Activated T-helper 1 cell treated with Interleukin-2 at 50 U/mL for 16 hours (primary cell): ENCODE measurements at places on chromosomes 13 and 19.
A peak's percentile ranks its signal among the peaks of the same experiment; 100 is the strongest.

- DNase-seq: no peak
These were observed 652 bp downstream of the POU4F1 start for GRCh38 chr13:78602561-78603239.

DNA sequence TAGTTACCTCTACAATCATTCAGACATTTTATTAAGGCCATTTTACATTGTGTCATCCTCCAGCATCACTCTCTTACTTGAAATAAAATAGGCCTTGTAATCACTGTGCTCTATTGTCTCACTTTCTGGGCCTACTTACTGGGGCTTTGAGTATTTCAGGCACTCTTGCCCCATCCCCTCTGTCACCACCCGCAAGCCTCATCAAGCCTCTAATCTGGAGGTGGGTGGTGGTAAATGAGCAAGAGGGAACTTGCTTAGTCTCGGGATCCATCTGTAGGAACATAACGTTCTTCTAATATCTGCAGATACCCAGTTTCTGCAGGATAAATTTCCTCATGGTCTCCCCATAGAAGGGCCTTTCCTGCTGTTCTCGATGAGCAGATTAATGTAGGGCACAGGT is 19.4 kb upstream of the GPR18 start:
- DNase-seq: no peak

GRCh38 chr19:2249880-2250765 is 1.0 kb downstream of the AMH start:
- DNase-seq: no peak

DNA sequence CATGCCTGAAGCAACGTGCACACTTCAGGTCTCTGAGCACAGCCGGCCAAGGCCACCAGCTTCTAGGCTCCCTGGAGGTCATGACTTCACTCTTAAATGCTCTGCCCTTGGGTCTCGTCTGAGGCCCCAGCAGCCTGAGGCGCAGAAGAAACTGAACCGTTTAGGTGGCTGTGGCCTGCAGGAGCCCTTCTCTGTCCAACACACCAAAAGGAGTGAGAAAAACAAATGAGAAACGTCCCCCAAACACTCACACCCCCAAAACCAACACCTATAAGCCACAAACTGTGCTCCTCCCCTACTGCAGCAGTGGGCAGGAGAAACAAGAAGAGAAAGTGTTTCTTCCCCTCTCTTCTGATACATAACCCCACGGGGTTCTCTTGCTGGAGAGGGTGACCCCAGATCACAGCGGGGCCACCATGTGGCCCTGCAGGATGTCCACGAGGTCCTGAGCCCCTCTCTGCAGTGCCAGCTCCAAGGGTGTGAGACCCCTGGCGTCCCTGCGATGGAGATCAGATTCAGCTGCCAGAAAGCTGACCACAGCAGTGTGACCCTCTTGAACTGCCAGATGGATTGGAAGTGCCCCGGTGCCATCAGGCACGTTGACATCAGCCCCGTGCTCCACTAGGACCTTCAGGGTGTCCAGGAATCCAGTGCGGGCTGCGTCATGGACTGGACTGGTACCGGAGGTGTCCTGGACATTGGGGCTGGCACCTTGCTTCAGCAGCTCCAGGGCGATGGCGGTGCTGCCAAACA is 1.0 kb upstream of the KRI1 start:
- DNase-seq: peak; percentile 25

GRCh38 chr19:9456018-9456689 is 20.8 kb upstream of the ZNF266 start:
- no peak for DNase-seq

- no peak for DNase-seq
These were observed 787.9 kb upstream of the KLHL1 start for GRCh38 chr13:70896136-70896535.

DNA sequence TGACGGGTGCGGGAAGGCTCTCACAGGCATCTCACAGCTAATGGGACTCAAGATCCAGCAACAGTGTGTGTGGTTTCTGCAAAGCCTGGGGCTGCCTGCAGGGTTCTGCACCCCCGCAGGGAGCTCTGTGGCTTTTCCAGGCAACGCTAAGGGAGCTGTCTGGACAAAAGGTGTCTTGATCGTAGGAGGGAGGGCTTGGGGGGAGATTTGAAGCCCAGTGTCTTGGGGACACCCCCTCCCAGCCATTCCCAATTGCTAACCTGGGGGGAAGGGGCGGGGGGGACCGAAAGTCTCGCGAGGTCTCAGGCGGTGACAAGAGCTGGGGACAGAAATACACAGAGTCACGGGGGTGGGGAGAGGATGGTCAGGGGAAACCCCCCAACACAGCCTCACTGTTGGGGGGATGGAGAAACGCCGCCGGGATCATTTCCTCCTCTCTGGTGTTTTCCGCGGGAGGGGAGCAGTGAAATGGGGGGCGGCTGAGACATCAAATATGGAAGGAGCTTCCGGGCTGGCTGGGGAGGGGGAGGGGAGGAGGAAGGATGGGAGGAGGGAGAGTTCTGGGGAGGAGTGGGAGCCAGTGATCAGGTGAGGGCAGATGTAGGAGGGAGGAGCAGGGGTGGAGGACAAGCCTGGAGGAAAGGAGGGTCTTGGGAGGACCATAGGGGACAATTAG is 13.3 kb downstream of the KCNC3 start:
- no peak for DNase-seq

- DNase-seq: no peak
These were observed 41.2 kb downstream of the ABCC4 start for GRCh38 chr13:95260031-95260525.

DNA sequence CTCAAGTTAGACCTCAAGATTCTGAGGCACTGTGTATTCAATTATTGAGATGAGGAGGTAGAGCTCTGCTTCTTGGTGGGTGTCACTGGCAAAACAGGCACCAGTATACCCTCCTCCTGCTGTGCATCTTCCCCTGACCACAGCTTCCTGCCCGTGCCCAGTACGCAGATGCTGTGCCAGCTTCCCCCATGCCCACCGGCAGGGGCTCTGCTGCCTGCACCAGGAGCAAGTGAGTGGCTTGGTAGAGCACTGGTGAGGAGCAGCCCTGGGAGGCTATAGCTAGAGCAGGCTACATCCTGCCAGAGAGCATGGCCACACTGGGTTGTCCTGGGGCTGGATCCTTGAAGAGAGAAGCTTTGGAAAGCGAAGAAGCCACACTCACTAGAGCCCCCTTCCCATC is 21.0 kb upstream of the RNF17 start:
- no peak for DNase-seq

GRCh38 chr19:14472202-14472938 is 2.8 kb downstream of the PTGER1 start:
- DNase-seq: peak; percentile 74

DNA sequence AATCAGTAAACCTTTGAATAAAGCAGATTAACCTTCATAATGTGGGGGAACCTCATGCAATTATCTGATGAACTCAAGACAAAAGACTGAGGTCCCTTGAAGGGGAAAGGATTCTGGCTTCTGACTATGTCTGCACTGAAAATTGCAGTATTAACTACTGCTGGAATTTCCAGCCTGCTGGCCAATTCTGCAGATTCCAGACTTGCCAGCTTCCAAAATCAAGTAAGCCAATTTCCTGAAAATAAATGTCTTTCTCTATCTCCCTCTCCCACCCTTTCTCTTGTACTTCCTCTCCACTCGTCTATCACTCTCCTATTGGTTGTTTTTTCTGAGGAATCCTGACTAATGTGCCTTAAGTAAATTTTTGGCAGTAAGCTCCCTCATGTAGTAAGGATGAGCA is 1479.9 kb upstream of the PRR20A start:
- DNase-seq: no peak

DNA sequence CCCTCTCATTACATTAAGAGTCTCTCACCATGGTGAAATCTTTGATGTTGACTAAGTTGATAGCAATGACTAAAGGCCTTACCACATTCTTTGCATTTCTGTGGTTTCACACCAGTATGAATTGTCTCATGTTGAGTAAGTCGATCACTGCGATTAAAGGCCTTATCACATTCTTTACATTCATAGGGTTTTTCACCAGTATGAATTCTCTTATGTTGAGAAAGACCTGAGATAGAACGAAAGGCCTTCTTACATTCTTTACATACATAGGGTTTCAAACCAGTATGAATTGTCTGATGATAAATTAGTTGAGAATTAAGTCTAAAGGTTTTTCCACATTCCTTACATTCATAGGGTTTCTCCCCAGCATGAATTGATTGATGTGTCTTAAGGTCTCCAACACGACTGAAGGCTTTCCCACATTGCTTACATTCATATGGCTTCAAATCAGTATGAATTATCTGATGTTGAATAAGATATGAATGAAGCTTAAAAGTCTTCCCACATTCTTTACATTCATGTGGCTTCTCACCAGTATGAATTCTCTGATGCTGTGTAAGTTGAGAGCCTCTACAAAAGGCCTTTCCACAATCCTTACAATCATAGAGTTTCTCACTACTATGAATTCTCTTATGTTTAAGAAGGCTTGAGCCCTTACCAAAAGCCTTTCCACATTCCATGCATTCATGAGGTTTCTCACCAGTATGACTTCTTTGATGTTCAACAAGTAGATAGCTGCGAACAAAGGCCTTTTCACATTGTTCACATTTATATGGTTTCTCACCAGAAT is 45.6 kb downstream of the ZNF283 start:
- no peak for DNase-seq

DNA sequence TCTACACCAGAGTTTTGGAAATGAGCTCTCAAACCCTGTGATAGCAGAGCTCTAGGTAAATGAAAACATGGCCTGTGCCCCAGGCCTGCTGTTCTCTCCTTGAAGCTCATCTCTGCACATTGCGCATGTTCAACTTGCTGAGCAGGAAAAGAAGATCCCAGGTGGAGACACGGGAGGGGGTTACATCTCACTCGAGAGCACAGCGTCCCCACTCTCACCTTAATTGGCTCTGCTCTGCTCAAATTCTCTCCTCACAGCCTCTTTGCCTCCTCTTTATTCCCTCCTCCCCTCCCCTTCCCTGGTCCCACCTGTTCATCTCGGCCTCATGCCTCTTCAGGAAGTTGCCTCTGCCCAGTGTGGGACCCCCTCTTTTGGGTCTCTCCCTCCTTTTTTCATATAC is 44.7 kb downstream of the RGCC start:
- DNase-seq: no peak
